ENCODE measurements at places on chromosomes 11 and 22.

GRCh38 chr22:25823276-25823675 lies 81.3 kb downstream of the MYO18B start:
- DNase-seq, result no peak

- DNase-seq, result no peak
Measured at GRCh38 chr11:11038782-11039181, 180.9 kb upstream of the ZBED5 start.

- no peak for DNase-seq
Measured at GRCh38 chr11:37282367-37282766, 684.3 kb upstream of the RAG2 start.

GRCh38 chr11:131998020-131998419 lies 627.6 kb downstream of the NTM start:
- no peak for DNase-seq

DNA sequence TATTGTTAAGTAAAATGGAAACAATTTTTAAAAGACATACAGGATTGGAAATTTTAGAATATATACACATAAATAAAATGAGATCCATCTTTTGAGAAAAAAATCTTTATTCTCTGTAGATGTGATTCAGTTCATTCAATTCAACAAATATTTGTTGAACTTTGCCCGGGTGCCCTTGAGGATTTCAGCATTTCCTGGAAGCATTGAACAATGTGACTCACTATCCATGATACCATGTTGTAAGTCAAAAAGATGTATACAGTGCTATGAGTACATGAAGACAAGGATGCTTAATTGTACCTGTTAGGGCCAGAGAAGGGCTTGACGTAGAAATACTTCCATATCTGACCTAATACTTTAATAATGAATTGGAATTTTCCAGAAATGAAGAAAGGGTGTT lies 353.7 kb downstream of the METTL15 start:
- DNase-seq, result no peak

GRCh38 chr11:82577246-82577645 lies 156.4 kb downstream of the FAM181B start:
- DNase-seq, result no peak

- peak; percentile 65 for DNase-seq
Measured at GRCh38 chr11:128472128-128473089, 114.9 kb downstream of the ETS1 start.
